ENCODE measurements at places on chromosomes 2 and 18.

DNA sequence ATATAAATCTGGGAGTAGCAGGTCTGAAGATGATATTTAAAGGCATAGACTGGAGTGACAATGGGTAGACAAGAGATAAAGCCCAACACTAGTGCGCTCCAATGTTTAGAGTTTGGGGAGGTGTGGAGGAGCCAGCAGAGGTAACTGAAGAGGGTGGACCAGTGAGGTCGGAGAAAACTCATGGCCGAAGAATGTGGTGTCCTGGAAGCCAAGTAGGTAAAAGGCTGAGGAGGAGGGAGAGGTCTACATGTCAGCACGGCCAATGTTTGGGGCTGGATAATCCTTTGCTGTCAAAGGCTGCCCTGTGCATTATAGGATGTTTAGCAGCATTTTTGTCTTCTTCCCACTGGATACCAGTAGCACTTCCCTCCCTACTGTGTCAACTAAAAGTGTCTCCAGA lies 78.8 kb upstream of the KCNE4 start:
- DNase-seq = no peak

DNA sequence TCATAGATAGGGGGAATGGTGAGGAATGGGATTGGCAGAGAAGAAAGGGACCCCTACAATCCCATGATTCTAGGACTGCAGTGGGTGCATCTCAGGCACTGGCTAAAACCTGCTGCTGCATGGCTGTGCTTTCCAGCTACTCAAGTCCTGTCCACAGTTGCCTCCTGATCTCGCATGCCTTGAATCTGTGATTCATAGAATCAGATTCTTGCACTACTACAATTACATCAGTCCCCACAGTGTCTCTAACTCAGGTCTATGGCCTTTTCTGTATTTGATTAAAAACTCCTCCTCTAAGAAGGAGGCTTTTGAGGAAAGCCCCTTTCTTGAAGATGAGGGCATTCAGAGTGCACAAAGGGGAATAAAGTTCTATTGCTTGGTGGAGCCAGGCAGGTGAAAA lies 117.4 kb downstream of the LRATD1 start:
- no peak for DNase-seq

- no peak for DNase-seq
Observed at GRCh38 chr2:8072907-8073306, 608.9 kb upstream of the ID2 start.

DNA sequence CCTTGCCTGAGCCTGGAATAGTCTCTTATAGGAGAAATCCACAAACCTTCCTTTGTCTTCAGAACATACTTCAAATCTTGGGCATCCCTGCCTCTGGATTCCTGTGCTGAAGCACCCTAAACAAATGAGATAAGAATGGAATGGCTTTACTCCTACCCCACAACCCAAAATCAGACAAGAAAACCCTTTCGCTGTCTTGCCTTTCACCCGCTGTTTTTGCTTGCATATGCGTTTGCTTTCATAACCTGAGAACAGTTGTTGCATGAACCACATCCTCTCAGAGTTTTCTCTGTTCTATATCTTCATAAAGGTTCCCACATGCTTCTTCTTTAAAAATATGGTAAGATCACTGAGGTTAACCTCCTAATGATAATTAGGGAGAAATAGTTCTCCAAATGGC lies 132.1 kb upstream of the MAP3K20 start:
- DNase-seq = no peak

DNA sequence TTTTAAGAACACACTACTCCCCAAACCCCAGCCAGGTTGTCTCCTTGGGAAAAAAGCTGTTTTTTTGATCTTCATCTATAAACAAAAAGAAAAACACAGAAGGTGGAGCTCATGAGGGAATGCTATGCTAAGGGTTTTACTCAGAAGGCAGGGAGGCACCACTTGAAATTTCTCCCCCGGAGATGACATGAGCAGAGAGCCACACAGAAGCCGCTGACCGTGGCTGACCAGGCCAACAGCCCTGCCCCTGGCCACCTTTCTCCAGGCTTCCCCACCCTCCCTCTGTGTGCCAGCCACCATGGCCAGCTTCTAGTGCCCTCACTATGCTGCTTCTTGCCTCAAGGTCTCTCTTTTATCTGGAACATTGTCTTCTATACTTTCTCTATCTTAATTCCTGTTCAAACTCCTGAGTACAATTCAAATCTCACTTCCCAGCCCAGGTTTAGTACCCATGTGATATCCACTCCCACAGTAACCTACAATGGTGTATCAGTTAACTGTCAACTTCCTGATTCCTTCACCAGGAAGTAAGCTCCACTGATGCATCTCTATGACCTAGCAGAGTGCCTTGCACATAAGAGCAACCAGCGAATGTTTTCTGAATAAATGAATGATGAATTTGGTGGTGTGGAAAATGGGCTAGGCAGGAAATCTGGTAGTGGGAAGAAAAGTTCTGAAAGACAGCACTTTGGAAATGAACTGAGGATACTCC lies 15.3 kb downstream of the LAPTM4A start:
- no peak for DNase-seq

Data from DMS79 (cell line).